ENCODE measurements at places on chromosomes 12 and 14. TPM values are rescaled to one million over a fixed set of nuclear protein-coding genes. Genes with fewer than 3 reads are reported as not detected.

Gene OR4E2
- not detected for polyA plus RNA-seq

DNA sequence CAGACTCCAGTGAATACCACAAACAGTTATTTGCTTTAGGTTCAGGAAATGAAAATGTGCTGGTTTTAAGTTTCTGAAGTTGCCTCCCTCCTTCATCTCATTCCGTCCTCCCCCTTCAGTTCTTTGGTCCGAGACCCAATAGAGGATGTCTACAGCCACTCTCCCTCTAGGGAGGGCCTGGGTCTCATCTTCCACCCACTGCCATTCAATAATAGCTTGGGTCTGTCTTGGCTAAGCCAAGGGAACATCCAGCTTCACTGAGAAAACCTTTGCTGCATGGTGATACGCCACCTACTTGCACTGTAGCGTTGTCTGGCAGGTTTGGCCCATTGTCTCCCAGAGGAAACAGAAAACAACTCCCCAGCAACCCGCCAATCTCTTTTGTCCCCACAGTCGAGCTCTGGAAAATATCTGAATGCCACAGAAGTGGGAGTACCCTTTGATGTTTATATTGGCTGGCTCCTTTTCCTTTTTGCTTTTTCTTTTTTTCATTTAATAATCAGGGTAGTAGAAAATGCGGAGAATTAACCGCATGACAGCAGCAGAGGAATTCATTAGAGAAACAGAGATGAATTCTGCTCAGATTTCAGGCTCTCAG is 380.1 kb downstream of the RAD51B start:
- no peaks in the 10 kb centered on the region for H3K36me3 ChIP-seq
- no peaks in the 10 kb centered on the region for H3K27me3 ChIP-seq
- peak overlapping the region; percentile 49 for H3K27ac ChIP-seq
- no peak for DNase-seq
- H3K4me1 ChIP-seq, result peaks cover 12% of the 10 kb centered on the region

DNA sequence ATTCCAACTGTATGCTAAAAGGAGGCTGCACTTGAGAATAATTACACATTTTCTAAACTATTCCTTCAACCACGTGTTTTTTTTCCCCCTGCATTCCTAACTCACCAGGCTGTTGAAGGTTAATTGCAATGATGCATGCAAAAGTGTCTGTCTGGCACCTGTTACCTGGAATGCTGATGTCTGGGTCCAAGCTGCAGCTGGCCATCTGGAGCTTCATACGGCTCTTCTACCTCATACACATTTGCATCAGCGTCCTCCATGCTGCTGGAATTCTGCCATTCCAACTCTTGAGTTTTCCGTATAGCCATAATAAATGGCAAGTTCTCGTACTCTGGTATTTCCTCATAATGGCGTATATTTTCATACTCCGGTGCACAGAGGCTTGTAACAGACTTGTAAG is 8.6 kb downstream of the FGD6 start:
- no peaks in the 10 kb centered on the region for H3K27me3 ChIP-seq
- H3K4me1 ChIP-seq, result peaks cover 21% of the 10 kb centered on the region
- no peak overlapping the region for H3K27ac ChIP-seq
- H3K4me3 ChIP-seq, result no peak overlapping the region
- DNase-seq, result no peak
- H3K36me3 ChIP-seq, result no peaks in the 10 kb centered on the region

DNA sequence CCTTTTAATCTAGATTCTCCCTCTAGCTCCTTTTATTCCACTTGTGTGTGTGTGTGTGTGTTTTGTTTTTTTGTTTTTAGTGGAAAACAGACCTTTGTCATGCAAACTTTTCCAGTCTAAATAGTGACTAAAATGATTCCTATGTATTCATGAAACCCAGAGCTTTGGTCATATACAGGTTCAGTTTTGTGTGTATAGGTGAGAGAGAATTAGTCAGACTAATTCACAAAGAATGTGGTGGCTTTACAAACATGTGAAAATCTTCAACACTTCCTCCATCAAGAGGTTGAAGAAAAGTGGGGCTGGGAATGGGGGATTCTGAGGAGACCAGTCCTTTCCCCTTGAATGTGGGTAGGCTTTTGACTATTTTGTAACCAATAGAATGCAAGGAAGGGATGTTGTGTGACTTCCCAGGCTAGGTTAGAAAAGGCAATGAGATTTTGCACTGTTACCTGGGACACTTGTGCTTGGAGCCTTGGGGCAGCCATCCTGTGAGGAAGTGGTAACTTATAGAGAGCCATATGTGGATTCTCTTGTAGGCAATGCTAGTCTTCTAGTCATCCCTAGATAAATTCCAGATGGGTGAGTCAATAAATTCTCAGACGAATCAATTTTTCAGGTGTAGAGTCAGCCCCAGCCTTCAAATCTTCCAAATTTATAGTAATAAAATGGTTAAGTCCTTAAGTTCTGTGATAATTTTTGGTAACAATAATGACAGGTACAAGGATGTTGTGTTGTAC is 236.1 kb downstream of the CEP128 start:
- H3K27me3 ChIP-seq, result no peaks in the 10 kb centered on the region
- H3K4me1 ChIP-seq, result no peaks in the 10 kb centered on the region
- no peak for DNase-seq
- no peaks in the 10 kb centered on the region for H3K36me3 ChIP-seq
- no peak overlapping the region for H3K4me3 ChIP-seq

Gene GPRC5D
- polyA plus RNA-seq, result not detected

- no peaks in the 10 kb centered on the region for H3K36me3 ChIP-seq
- no peak overlapping the region for H3K4me3 ChIP-seq
- no peaks in the 10 kb centered on the region for H3K27me3 ChIP-seq
Observed at GRCh38 chr12:51441583-51441982, 17.0 kb downstream of the SLC4A8 start.

Gene CSRP2
- 1.8 TPM for polyA plus RNA-seq

Gene HOTAIR
- not detected for polyA plus RNA-seq

Gene SIX4
- not detected for polyA plus RNA-seq

GRCh38 chr12:12466157-12466556 is 96.5 kb downstream of the DUSP16 start:
- H3K27ac ChIP-seq, result peak overlapping the region; percentile 86
- no peak overlapping the region for H3K4me3 ChIP-seq
- peaks cover 4% of the 10 kb centered on the region for H3K4me1 ChIP-seq

Gene TOGARAM1
- polyA plus RNA-seq, result 4.8 TPM

DNA sequence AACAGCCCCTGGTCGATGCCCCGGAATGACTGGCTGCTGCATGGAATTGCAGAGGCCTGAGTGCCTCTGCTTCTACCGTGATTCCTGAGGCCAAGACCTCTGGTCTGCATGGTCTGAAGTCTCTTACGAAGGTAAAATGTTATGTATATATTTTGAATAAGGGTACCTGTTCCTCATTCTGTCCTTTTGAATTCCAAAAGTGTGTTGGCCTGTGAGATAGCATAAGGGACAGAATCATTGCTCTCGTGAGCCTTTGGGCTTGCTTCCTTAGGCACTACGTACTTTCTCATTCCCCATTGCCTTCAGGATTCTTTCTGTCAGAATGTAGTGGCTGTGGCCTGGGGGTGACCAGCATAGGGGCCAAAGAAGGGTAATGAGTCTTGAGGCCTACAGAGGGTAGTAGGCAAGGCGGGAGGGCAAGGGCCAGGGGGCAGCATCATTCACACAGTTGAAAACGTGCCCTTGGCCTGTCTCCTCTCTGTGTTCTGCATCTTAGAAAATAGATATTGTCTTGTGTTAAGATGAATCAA is 19.5 kb downstream of the TRAF3 start:
- DNase-seq, result no peak
- H3K36me3 ChIP-seq, result no peaks in the 10 kb centered on the region
- H3K4me1 ChIP-seq, result peaks cover 5% of the 10 kb centered on the region
